ENCODE measurements at places on chromosomes 12 and 14. TPM values are rescaled to one million over a fixed set of nuclear protein-coding genes. Genes with fewer than 3 reads are reported as not detected.
A peak's percentile ranks its signal among the peaks of the same experiment; 100 is the strongest.

DNA sequence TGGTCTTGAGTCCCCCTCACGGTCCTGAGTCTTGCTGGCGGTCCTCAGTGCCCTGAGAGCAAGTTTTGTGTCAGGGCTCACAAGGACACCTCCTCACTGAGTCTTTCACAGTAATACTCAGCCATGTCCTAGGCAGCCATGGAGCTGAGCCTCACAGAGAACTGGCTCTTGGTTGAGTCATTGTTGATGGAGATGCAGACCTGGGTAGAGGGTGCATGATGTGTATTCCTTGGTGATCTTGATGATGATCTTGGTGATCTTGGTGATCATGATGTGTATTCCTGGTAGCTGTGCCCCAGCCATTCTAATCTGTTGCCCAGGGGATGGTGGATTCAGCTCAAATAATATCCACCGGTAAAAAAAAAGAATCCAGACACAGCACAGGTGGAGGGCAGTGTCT is 495.4 kb downstream of the TMEM121 start:
- no peak for DNase-seq
- H3K27me3 ChIP-seq, result no peaks in the 10 kb centered on the region
- no peak overlapping the region for H3K4me3 ChIP-seq
- H3K27ac ChIP-seq, result no peak overlapping the region
- H3K4me1 ChIP-seq, result no peaks in the 10 kb centered on the region
- H3K36me3 ChIP-seq, result no peaks in the 10 kb centered on the region

Gene LRRC23
- 6.0 TPM for total RNA-seq

Gene SYT10
- not detected for total RNA-seq

- H3K4me3 ChIP-seq, result no peak overlapping the region
- no peaks in the 10 kb centered on the region for H3K27me3 ChIP-seq
- H3K36me3 ChIP-seq, result no peaks in the 10 kb centered on the region
- peaks cover 10% of the 10 kb centered on the region for H3K4me1 ChIP-seq
Measured at GRCh38 chr12:107405436-107405835, 280.2 kb upstream of the PWP1 start.

DNA sequence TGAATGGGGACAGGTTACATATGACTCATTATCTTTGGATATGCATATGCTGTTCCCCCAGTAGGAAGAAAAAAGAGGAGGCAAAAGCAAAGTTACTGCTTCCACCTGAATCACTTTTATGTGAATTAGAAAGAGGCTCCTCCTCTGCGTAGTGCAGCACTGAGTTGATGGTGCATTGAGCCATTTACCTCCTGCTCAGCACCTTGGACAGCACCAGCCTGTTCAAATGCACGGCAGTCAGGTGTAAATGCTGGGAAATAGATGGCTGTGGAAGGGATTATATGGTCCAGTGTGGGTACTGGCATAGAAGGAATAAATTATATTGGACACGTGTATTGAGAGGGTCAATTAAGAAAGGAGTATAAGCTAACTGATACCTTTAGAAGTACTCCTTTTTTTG is 541.9 kb upstream of the SEL1L start:
- H3K27ac ChIP-seq, result no peak overlapping the region
- H3K27me3 ChIP-seq, result no peaks in the 10 kb centered on the region

DNA sequence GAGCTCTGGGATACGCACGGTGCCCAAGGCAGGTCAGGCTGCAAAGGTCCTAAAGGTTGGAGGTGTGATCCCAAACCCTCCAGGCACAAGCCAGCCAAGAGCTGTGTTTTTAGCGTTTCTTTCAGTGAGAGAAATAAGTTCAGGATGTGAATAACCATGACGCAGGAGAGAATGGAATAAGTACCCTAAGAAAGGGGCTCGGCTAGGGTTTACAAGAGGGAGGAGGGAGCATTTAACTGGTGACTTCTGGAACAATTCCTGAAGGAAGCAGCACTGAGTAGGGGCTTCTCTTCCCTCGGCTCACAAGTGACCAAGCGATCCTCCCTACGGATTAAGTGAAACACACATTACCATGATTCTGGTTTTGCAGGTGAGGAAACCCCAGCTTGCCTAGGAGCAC is 29.4 kb downstream of the SSH1 start:
- H3K36me3 ChIP-seq, result peaks cover 1% of the 10 kb centered on the region
- no peaks in the 10 kb centered on the region for H3K4me1 ChIP-seq
- H3K4me3 ChIP-seq, result no peak overlapping the region
- H3K27ac ChIP-seq, result no peak overlapping the region
- no peak for DNase-seq
- no peaks in the 10 kb centered on the region for H3K27me3 ChIP-seq

- H3K4me3 ChIP-seq, result no peak overlapping the region
- no peak for DNase-seq
- no peaks in the 10 kb centered on the region for H3K36me3 ChIP-seq
- no peaks in the 10 kb centered on the region for H3K27me3 ChIP-seq
- H3K4me1 ChIP-seq, result no peaks in the 10 kb centered on the region
Measured at GRCh38 chr12:116454950-116455447, 104.2 kb upstream of the MAP1LC3B2 start.

DNA sequence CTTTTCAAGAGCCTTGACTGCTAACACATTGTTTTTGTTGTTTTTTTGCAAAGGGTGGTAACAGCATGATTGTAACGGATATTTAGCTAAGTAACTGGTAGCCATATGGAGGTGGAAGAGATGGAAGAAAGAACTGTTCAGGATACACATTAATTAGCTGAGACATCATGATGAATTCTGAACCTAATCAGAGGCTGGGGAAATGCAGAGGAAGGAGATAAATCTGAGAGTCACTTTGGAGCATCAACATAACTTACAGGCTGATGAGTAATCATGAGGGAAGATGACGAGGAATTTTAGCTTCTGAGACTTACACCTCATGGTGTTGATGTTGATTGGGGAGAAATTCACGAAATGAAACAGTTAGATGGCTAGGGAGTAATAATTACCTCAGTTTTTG is 62.3 kb downstream of the NIN start:
- no peak for DNase-seq
- no peak overlapping the region for H3K4me3 ChIP-seq
- H3K27me3 ChIP-seq, result no peaks in the 10 kb centered on the region
- no peak overlapping the region for H3K27ac ChIP-seq

DNA sequence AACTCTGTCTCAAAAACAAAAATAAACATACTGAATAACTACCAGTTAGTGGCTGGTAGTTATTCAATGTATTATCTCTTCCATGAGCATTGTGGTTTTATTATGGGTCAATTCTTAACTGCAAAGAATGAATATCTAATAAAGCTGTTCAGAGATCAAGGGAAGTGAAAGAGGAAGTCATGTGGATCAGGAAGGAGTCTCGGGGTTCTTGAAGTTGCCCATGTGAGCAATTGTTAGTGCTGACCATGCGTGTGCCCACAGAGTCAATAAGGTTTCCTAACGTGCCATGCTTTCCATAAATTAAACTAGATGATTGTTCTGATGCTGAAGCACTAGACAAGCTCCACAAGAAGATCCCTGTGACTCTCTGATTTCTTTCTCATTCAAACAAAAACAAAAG is 136.5 kb upstream of the CPSF6 start:
- H3K4me1 ChIP-seq, result peaks cover 15% of the 10 kb centered on the region
- DNase-seq, result no peak
- no peaks in the 10 kb centered on the region for H3K36me3 ChIP-seq
- no peak overlapping the region for H3K27ac ChIP-seq
- no peak overlapping the region for H3K4me3 ChIP-seq

DNA sequence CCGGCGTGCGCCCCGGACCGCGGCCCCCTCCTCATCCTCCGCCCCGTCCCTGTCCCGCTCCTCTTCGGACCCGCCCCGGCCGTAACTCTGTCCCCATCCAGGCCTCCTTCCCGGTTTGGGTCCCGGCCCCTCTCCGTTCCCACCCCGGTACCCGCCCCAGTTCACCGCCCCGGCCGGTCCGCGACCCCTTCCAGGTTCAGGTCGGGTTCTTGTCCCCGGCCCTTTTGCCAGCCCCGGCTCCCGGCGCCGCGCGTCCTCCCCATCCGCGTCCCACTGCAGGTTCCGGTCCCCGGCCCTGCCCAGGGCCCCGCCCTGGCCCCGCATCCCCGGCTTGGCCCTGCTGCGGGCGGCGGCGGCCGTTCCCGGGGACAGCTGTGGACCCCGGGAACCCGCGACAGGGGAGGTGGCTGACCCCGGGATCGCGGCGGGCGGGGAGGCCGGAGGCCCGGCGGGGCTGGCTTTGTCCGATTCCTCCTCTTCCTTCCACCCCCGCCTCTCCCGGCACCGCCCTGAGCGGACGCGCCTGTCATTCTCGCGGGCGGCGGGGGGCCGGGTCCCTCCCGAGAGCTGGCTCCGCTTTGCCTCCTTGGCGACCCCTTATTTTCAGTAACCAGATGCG is 601 bp downstream of the KLC1 start:
- peak overlapping the region; percentile 98 for H3K4me3 ChIP-seq
- H3K27ac ChIP-seq, result peak overlapping the region; percentile 87
- H3K4me1 ChIP-seq, result peaks cover 45% of the 10 kb centered on the region
- DNase-seq, result no peak

Gene MDGA2
- not detected for total RNA-seq

DNA sequence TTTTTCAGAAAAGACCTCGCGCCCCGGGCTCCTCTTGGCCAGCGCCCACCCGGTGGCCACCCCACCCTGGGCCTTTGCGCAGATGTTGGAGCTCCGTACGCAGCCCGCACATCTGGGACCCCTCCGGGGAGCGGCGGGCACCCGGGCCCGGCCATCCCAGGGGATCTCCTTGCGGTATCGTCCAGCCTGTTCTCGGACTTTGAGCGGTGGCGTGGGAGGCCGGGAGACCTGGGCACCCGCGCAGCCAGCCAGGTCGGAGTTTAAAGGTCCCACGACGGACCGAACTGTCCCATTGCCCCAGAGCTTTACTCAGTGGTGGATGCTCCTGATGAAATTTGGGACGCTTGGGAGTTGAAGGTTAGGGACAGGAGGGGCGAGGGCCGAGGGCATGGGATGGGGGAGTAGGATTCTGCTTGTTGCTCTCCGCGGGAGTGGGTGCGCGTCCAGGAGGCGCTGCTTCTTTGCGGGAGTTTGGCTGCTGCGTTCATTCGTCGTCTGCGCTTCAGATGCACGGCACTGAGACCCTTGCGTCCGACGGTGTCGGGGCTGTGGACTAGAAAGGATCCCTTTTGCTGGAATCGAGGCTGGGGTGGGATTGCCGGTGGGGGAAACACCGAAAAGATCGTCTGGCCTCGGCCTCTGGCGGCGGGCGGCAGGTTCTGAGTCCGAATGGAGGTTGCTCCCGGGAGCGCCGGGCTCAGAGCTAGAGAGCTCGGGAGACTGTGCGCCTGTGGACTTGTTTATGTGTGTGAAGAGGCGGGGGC is 1.4 kb downstream of the NTF3 start:
- H3K27me3 ChIP-seq, result peaks cover 6% of the 10 kb centered on the region
- no peaks in the 10 kb centered on the region for H3K36me3 ChIP-seq
- H3K4me3 ChIP-seq, result no peak overlapping the region
- DNase-seq, result no peak
- H3K4me1 ChIP-seq, result no peaks in the 10 kb centered on the region

Measured in HepG2 (cell line).